Kidney (tissue), 22 donors: ENCODE measurements at places on chromosomes 5 and 9. TPM values are rescaled to one million over a fixed set of nuclear protein-coding genes. Genes with fewer than 3 reads are reported as not detected.

Gene PCDHA1
- 0.13 TPM for total RNA-seq

Gene TMEM252
- total RNA-seq = 111 TPM

Gene SCGB3A2
- not detected for total RNA-seq

Gene HTR1A
- not detected for total RNA-seq

Gene THBS4
- 1.4 TPM for total RNA-seq

Gene OR2V1
- total RNA-seq = not detected

Gene WDR31
- total RNA-seq = 8.7 TPM

Gene CD14
- 68.8 TPM for total RNA-seq

Gene DCP2
- 43.0 TPM for total RNA-seq

Gene ANKRD18B
- 0.72 TPM for total RNA-seq

Gene MYO10
- total RNA-seq = 52.4 TPM

Gene IFNK
- not detected for total RNA-seq

Gene DMRT3
- not detected for total RNA-seq

Gene CD274
- 5.0 TPM for total RNA-seq
